Inflammatory macrophage (primary cell): ENCODE measurements at places on chromosomes 5 and 9.

DNA sequence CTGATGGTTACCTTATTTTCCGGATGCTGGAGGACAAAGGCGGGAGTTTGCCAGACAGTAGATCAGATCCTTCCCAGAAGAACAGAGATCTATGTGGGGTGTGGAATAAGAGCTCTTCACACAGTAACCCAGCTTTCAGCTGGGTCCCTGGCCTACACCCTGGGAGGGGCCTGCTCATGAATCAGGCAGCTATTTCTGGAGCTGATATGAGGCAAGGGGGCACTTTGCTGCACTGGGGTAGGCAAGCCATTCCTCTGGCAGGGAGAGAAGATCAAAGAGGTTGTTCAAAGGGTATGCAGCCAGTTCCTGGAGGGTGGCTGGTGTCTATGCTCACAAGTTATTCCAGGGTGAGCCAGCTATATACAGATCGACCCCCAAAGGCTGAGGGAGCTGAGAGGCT, 48.6 kb downstream of the CYSTM1 start:
- no peak for DNase-seq

DNA sequence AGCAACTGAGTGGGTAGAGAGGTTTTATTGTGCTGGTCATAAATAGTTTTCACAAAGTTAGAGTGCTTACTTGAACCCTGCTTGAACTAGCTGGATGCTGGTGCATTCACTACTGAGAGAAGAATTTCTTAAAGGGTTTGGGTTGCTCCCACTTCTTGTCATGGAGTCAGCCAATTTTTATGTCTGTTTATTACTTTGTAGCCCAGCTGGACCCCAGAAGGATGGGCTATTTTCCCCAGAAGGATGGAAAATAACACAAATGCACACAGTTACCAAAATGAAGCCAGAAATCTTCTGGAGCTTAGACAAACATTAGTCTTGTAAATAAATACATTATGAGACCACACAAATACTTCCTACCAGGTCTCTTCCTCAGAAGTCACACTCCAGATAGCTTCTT, 480.8 kb upstream of the TNC start:
- no peak for DNase-seq

DNA sequence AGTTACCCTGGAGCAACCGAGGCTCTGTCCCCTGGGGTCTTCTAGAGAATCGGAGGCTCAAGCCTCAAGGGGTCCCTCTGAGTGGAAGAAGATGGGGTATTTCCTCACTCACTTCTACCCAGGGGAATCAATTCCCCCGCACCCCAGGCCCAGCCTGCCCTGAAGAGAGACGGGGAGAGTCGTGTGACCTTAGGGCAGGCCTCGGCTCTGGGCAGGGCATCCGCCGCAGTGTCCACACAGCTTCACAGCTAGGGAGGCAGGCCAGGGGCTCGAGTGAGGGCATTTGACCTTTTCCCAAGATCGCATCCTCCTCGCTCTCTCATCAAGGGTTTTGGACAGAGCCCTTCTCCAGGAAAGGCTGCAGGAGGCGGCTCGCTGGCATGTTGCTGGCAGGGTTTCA, 57.9 kb upstream of the CNOT6 start:
- DNase-seq, result no peak

DNA sequence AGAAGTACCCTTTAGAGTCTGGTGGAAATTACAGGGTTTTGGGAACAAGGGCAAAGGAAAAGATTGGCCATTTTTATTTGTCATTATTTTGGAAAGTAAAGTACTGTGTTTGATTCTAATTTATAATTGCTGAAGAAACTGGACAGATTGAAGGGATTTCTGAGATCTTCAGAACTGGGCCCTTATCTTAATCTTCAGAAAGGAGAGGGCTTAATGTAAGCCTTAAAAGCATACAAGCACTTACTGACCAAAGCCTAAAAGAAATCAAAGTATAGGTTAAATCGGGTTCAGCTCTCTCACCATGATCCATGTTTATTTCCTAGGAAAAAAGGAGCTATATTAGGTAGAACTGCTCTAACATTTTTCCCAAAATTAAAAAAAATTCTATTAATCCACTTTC, 35.6 kb downstream of the ERAP1 start:
- DNase-seq, result no peak

DNA sequence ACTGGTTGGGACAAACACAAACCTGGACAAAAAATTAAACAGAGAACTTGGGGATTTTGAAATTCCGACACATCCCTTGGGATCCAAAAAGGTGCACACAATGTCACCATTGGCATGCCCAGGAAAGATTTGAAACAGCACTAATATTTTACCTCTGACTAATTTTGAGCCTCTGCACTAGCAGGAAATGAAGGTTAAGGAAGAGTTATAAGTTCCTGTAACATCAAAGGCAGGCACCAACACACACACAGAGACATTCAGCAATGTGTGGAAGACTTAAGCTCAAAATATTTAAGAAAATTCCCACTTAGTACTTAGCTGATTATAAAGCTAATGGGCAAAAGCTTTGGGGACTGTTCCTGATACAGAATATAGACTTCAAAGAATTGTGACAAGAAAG, 247.0 kb downstream of the CDH9 start:
- DNase-seq, result no peak

- no peak for DNase-seq
These were observed 26.5 kb downstream of the DDX46 start for GRCh38 chr5:134784946-134785620.

GRCh38 chr5:95081982-95082381, 202.9 kb downstream of the MCTP1 start:
- DNase-seq, result peak; percentile 29
